ENCODE measurements at places on chromosomes 3 and 15. TPM values are rescaled to one million over a fixed set of nuclear protein-coding genes. Genes with fewer than 3 reads are reported as not detected.
A peak's percentile ranks its signal among the peaks of the same experiment; 100 is the strongest.

GRCh38 chr3:4245671-4246070 lies 57.5 kb upstream of the SETMAR start:
- DNase-seq = no peak

GRCh38 chr15:68340726-68341671 lies 63.5 kb downstream of the FEM1B start:
- no peak for DNase-seq

DNA sequence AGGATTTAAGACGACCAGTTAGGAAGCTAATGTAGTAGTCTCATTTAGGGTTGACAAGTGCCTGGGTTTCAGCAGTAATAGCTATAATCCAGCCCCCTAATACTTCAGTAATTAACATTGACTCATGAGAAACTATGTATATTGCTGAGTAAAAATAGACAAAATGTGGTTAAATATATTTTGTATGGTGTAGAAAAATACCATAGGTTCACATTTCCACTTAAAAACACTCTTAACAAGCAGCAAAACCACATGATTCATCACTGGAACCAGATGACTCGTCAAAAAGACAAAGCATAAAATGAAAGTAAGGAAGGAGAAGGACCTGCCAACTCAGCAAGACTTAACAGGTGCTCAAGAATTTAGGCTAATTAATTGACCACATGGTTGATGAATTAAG lies 288.9 kb downstream of the EFHB start:
- DNase-seq = no peak

Gene CTXND1
- 0.04 TPM for polyA plus RNA-seq

DNA sequence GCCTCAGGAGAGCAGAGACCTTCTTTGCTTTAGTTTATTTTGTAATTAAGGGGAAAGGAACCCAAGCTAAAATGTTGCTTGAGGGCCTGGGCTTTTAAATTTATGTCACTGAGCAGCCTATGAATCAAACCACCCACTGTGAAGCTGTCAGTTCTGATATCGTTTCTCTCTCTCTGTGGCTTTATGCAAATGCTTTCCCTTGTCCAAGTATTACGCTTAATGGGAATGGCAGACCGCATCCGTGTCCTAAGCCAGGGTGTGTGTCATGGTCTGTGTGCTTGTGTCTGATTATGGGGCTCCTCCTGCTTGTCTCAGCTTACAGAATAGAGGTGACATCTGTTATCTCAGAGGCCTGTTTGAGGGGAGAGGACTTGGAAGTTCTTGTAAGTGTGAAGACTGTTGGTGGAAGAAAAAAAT lies 82.4 kb downstream of the EBLN2 start:
- DNase-seq = no peak

- no peak for DNase-seq
Observed at GRCh38 chr15:48887144-48887543, 9.2 kb downstream of the EID1 start.

Gene INKA1
- polyA plus RNA-seq = 0.25 TPM

GRCh38 chr3:122843604-122844003 lies 48.7 kb downstream of the SLC49A4 start:
- DNase-seq = no peak

Gene NDUFAF3
- polyA plus RNA-seq = 43.2 TPM

Gene DGKG
- 1.0 TPM for polyA plus RNA-seq

Gene KLHL6
- polyA plus RNA-seq = 0.21 TPM

DNA sequence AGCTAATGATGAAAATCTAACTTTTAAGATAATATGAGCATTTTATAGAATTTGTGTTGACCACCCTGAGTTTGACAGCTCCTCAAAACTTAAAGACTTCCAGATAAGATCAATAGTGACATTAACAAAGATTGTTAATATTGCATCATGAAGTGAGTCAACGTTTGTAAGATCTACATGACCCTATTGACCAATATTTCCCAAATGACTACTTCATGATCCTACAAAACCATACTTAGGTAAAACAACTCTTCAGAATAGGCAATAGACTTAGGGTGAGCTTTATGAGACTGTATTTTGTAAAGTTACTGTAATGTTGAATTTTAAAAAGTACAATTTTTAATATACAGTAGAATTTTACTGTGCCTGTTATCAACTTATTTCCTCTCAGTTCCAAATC lies 422.7 kb upstream of the ALCAM start:
- no peak for DNase-seq

- DNase-seq = no peak
Observed at GRCh38 chr15:41102854-41103253, 13.2 kb downstream of the INO80 start.

- DNase-seq = no peak
Observed at GRCh38 chr3:187567661-187568121, 102.5 kb downstream of the SST start.

- peak; percentile 47 for DNase-seq
Observed at GRCh38 chr3:152269831-152270734, 1.4 kb downstream of the MBNL1 start.

Gene STX19
- not detected for polyA plus RNA-seq

DNA sequence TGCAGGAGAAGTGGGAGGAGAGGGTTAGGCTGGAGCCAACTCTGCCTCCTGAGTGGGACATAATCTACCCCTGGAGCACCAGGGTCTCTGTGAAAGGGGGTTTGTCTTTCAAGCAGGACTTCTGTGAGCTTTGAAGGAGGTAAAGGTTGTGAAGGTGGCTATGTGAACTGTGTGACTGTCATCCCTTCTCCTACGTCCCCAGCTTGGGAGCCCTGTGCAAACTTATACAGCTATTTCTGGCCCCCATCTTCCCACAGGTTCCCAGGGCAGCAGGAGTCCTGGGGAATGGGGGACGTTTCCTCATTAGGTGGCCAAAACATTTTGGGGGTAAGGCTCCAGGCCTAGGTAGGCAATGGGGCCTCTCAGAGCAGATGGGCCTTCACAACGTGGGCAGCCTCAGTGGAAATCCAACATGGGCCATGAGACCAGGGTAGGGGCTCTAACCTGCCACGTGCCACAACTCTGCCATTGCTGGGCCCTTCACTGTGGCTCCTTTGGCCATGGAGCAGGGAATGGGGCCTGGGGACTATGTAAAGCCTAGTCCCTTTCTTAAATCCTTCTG lies 3.5 kb downstream of the VIPR1 start:
- no peak for DNase-seq

DNA sequence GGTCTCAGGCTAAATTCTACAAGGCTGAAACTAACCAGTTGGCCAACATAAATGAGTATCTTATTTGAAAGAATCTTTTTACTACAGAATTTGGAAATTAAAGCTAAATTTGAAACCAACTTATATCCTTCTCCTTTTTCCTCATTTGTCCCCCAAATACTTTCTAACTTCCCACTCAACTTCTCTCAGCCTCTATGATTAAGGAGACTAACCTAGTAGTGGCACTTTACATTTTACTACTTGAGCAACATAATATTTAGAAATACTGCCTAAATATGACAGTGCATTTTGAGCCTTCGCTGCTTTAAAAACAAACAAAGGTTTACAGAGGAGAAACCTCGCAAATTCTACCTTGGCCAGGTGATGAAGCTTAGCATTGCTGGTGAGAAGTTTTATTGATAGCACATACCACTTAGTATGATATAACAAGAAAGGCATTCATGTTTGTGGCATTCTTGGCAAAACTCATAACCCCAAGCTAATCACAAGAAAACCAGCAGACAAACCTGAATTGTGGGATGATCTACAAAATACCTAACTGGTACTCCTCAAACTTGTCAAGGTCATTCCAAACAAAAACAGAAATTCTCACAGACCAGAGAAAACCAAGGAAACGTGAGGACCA lies 432.1 kb upstream of the CFAP20DC start:
- no peak for DNase-seq

DNA sequence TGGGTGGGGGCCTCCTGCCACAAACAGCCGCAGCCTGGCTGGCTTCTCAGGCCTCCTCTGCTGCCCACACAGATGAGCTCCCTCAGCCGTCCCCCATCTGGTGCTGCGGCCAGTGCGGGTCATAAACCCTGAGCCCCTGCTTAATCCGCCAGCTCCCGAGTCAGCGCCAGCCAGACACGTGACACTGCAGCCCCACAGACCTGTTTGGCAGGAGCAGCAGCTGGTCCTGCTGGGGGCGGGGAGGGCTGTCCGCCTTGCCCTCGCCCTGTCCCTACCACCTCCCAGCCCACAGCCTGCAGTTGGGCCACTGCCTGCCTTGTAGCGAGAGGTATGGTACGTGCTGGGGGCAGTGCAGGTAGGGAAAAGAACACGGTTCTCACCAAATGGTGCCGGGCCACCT lies 86.2 kb downstream of the IQSEC1 start:
- peak; percentile 13 for DNase-seq

GRCh38 chr3:33179132-33179531 lies 39.5 kb downstream of the SUSD5 start:
- no peak for DNase-seq

DNA sequence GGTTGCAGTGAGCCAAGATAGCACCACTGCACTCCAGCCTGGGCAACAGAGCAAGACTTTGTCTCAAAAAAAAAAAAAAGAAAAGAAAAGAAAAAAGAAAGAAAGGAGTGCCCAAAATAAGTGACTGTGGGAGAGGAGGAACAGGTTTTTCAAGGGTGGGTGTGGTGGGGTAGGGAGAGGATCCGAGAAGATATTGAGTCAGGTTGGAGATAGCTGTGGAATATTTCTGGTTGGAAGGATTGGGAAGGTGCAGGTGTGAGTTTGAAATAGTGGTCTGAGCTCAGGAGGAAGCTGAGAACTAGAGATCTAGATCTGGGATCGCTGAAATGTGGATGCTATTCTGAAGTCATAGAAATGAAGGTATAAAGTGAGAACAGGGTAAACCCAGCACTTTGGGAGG lies 7.8 kb downstream of the SCAMP2 start:
- DNase-seq = no peak

Gene CACNA2D2
- 1.8 TPM for polyA plus RNA-seq

- no peak for DNase-seq
Observed at GRCh38 chr3:63661242-63661641, 8.8 kb downstream of the SNTN start.

Data from ovary (tissue), 10 donors.